Nasal cavity respiratory epithelium epithelial cell of viscerocranial mucosa (primary cell): ENCODE measurements at places on chromosomes 5 and 9. TPM values are rescaled to one million over a fixed set of nuclear protein-coding genes. Genes with fewer than 3 reads are reported as not detected.

Gene ECM2
- 1.7 and 11.0 TPM in 2 replicates for total RNA-seq

Gene RNF38
- total RNA-seq = 6.5 and 14.5 TPM in 2 replicates

Gene ENHO
- total RNA-seq = not detected in 2 replicates

Gene CSF2
- 0.50 TPM in 1 of 2 replicates, not detected in the other for total RNA-seq

Gene TMOD1
- total RNA-seq = not detected in 2 replicates

Gene IFNA7
- not detected in 2 replicates for total RNA-seq

Gene PRELID1
- total RNA-seq = 69.4 and 98.8 TPM in 2 replicates

Gene LOX
- 0.34 and 17.3 TPM in 2 replicates for total RNA-seq

Gene BTNL9
- total RNA-seq = 0.07 TPM in 1 of 2 replicates, not detected in the other

Gene EPB41L4A
- total RNA-seq = 5.8 and 9.8 TPM in 2 replicates

Gene GAPT
- total RNA-seq = not detected in 2 replicates

Gene STC2
- 425 and 484 TPM in 2 replicates for total RNA-seq

Gene PRRT1B
- not detected in 2 replicates for total RNA-seq
